ENCODE measurements at places on chromosomes 2 and 18.
A peak's percentile ranks its signal among the peaks of the same experiment; 100 is the strongest.

DNA sequence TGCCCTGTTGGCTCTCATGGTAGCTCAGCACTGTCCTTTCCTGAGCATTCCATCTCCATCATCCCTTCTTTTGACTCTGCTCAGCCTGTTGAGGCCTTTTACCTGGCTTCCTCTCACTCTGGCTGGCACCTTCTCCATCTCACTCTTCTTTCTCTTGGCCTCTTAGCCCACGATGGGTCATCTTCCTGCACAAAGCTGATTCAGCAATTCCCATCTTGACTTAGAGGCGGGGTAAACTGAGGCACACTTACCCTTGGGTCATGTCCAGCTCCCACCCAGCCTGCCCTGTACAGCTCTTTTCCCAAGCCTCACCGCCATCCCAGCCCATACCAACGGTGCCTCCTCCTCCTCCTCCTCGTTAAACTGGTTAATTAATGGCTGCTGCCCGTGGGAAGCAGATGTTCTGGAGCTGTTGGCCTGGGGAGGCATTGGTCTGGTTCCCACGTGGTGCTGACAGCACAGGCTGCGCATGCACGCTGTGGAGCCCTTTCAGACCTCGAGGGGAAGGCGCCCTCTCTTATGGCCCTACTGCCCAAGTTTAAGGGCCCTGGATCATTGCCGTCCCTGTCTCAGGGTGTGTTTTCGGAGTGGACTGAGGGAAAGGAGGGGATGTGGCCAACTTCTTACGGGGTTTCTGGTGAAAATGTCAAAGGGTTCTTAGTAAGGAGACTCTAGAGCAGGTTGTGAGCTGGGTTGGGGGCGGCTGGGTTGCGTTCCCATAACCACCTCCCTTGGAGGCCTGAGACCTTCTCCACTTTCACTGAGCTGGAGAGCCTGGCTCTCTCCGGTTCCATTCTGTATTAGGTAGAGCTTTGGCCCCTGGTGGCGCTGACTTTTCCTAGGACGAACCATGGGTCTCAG, 10.9 kb downstream of the WNT10A start:
- no peak for DNase-seq

DNA sequence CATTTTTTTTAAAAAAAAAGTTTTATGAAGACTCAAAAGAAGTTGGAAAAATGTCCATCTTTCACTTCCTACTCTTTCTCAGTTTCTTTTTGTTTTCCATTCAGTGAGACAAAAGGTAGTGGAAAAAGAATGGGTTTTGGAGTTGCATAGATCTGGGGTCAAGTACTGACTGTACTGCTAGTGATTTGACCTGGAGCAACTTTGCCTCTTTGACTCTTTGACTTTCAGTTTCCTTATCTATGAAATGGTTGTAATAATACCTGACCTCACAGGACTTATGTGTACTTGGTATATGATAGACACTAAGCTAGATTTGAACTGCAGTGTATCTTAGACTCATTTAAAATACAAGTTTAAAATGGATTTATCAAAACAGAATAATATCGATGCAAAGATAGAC, 3.5 kb upstream of the KCNE4 start:
- no peak for DNase-seq

GRCh38 chr18:77052297-77052982, 80.1 kb downstream of the MBP start:
- DNase-seq = no peak

GRCh38 chr2:118548880-118549488, 298.5 kb downstream of the EN1 start:
- no peak for DNase-seq

- DNase-seq = no peak
These were observed 95.0 kb downstream of the PRPF40A start for GRCh38 chr2:152622219-152622618.

DNA sequence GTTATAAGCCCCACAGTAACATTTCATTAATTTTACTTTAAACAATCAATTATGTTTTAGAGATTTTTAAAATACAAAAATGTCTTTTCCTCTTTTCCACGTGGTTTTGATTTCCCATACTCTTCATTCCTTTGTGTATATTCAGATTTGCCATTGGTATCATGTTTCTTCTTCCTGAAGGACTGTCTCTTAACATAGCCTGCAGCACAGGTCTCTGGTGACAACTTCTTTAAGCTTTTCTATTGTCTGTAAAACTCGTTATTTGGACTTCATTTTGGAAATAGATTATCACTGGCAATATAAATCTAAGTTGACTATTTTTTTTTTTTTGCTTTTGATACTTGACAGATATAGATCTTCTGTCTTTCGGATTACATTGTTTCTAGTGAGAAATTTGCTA, 115.2 kb upstream of the KLHL29 start:
- DNase-seq = peak; percentile 21

GRCh38 chr2:186848873-186849578, at the start of gene ZSWIM2:
TSS of gene ZSWIM2 (minus strand) at chr2:186849170. CDS start at chr2:186849130, 40 bp downstream.
- peak; percentile 92 for DNase-seq

- no peak for DNase-seq
These were observed 142.7 kb upstream of the ZNF804A start for GRCh38 chr2:184455624-184456023.

DNA sequence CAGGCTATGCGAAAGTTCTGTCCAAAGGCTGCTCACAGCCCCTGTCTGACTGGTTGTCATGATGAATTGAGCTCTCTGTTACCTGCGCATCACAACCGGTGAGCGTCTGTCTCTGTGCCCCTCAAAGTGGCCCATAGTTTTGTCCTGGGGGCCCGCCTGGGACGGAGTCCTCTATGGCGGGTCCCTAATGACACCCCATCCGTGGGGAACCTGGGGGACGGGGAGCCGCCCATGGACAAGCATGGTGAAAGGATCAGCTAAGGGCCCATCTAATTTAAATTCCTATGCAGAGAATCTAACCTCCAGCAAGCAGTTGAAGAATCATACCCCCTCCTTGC, 473 bp downstream of the ELMOD3 start:
- DNase-seq = no peak

- DNase-seq = peak; percentile 28
These were observed 29.2 kb upstream of the TEX44 start for GRCh38 chr2:231563378-231563961.

- DNase-seq = no peak
These were observed 19.4 kb downstream of the COL4A3 start for GRCh38 chr2:227183657-227184367.

DNA sequence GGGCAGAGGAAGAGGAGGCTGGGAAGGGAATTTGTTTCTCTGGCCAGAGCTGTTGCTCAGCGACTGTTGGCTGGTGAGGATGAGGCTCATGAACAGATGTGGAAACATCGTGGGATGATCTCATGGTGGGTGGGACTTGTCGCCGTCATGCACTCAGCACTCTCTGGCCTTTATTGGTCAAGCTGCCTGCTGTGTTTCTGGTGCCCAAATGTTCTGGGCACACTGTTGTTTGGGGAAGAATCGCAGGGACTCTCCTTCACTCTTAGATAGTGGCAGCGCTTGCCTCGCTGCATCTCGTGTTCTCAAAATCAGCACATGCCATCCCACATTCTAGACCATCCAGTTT, 145.6 kb downstream of the AGAP1 start:
- DNase-seq = peak; percentile 73

DNA sequence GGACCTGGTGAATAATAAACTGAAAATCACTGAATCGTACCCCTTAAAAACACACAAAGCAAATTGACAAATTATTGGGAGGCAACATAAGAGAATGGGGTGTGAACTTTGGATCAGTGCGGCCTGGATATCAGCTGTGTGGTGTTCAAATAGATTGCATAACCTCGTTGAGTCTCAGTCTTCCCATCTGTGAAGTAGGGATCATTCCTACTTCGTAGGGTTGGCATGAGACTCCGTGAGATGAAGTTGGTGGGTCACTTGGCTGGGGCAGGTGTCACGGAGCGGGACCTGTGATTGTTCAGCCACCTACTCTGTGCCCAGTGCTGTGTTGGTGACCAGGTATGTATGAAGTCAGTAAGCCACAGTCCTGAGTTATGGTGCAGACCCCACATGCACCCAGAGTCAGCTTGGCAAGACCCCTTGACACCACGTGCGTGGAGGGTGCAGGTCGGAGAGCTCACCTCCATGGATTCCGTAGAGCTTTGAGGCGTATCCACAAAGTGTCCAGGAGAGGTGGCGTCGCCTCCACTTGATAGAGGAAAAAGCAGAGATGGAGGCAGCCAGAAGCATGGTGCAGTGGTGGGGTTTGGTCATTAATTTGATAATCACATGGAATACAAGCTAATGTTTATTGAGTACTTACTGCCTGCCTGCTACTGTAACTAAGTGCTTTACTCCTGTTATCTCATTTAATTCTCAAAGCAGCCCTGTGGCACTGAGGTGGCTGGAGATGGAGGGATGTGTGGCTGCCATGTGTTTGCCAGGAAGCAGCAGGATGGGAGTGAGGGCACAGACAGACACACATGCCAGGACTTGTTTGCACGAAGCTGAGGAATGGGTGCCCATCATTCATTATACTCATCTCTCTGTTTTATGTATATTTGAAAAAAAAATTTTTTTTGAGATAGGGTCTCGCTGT, 35.8 kb downstream of the HPCAL1 start:
- DNase-seq = no peak

DNA sequence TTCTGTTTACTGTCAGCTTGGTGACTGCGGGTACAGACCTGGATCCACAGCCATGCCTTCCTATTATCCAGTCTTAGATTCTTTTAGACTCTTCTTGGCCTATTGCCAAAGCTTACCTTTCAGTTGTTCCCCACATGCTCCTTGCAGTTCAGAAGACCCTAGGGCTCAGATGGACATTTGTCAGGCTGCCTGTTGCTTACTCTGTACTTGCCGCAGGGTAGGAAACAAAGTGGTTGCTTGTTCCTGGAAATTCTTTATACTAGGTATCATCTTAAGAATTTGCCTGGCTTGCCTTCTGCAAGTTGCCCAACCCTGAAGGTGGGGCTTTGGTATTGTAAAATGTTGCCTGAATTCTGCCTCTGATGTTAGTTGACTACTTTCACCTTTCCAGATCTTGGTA, 24.4 kb downstream of the CD28 start:
- no peak for DNase-seq

DNA sequence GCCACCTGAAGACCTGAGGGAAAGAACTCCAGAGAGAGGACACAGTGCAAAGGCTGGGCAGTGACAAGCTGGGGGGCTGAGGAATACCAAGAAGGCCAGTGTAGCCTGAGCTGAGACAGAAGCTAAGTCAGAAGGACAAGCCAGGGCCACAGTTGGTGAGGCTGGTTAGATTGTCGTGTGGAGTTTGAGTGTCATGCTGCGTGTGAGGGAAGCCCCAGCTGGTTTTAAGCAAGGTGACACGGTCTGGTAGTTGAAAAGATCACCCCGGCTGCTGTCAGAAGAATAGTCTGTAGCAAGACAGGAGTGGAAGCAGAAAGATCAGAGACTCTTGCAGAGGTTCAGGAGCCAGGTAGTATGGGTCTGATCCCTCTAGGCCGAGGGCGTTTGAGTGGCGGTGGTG, 50.6 kb upstream of the RMDN2 start:
- DNase-seq = no peak

- no peak for DNase-seq
These were observed 107.8 kb upstream of the TPO start for GRCh38 chr2:1305342-1306013.

Data from fibroblast of skin of right quadriceps (primary cell).